T follicular helper cell (primary cell): ENCODE measurements at places on chromosomes 1 and 21.

- no peak for DNase-seq
Measured at GRCh38 chr1:74463333-74463988, 49.0 kb downstream of the LRRC53 start.

DNA sequence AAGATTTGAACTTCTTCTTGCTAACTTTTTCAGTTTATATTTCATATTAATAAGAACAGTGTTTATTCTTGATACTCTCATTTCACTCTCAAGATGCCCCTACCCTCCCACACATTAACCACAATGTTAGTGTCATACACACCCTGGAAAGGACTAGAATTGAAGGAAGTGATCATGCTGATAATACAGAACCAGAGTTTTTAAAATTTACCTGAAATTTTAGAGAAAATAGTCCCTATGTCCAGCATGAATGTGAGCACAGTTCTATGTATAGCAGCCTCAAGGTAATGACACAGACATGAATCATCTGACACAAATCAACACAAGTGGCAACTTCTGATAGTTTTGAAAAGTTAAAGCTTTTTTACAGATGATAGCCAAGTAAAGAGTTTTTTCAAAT is 26.0 kb downstream of the RGS1 start:
- no peak for DNase-seq

DNA sequence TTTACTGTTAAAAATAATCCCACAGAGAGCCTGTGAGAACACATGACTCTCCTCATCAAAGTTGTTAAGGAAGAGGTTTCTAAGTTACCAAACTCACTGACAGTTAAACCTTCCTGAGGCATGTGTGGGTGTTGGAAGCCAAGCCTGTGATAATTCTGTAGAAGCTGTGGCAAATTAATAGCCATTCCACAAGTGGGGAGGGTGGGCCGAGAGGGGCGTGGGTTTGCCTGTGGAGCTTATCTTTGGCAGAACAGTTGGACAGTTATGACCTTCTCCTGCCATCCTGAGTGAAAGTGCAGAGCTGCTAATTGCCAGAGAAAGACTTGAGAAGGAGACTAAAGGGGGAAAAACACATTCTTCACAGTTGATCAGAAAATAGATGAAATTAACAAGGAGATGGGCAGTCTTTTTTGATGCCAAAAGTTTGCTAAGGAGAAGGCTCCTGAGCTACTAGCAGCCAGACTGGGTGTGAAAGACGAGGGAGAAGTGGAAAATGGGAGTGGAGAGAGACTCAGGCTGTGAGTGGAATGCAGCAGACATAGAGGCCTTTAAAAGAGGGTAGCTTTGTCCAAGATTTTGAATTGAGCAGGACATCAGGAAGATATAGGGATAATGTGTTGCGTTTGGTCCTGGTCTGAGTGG is 1.6 kb upstream of the PLA2G2C start:
- DNase-seq, result no peak

DNA sequence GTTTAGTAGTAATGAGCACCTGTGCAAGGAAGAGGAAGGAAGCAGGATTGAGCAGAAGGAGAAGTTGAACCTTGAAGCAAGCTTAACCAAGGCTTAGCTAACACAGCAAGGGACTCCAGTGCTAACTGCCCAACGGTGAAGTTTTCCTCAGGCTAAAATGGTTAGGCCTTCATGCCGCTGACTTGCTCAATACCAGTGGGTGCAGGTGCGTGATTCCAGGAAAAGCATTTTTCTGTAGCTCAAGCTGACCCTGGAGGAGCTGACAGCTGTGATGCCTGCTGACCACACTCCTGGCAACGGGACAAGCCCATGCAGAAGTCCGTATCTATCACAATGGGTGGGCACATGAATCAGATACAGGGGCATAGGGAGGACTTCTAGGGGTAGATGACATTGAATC is 76.5 kb upstream of the FGGY start:
- no peak for DNase-seq

GRCh38 chr1:36590264-36590663 is 107.6 kb upstream of the CSF3R start:
- no peak for DNase-seq

GRCh38 chr1:102853701-102854187 is 254.6 kb downstream of the COL11A1 start:
- no peak for DNase-seq

- no peak for DNase-seq
Measured at GRCh38 chr1:3037281-3038040, 16.2 kb downstream of the ACTRT2 start.

GRCh38 chr1:159084867-159085266 is 8.3 kb upstream of the AIM2 start:
- no peak for DNase-seq

- DNase-seq, result peak; percentile 30
Measured at GRCh38 chr1:180533266-180533987, 25.3 kb upstream of the OVAAL start.

- DNase-seq, result no peak
Measured at GRCh38 chr1:32234792-32235191, 12.2 kb upstream of the FAM167B start.

DNA sequence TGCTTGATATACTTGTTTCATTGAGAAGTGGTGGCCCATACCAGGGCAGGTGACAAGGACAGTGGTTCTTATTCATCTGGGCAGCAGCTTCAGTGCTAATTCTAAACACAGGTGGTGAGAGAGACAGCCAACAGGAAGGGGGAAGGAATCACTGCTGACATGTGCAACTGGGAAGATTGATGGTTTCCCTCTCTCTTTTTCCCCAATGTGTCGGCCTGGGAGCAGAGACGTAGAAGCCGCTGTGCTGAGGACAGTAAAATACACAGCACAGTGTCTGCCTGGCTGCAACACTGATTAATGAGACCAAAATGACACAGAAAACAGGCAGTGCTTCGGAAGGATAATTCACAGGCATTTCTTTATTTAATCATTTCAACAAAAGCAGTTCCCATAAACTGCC is 48.8 kb downstream of the WARS2 start:
- no peak for DNase-seq

GRCh38 chr1:116334015-116334547 is 39.0 kb upstream of the ATP1A1 start:
- no peak for DNase-seq

- no peak for DNase-seq
Measured at GRCh38 chr1:168408539-168408865, 127.8 kb downstream of the TBX19 start.

GRCh38 chr1:67312615-67313014 is 4.9 kb downstream of the IL12RB2 start:
- DNase-seq, result no peak

DNA sequence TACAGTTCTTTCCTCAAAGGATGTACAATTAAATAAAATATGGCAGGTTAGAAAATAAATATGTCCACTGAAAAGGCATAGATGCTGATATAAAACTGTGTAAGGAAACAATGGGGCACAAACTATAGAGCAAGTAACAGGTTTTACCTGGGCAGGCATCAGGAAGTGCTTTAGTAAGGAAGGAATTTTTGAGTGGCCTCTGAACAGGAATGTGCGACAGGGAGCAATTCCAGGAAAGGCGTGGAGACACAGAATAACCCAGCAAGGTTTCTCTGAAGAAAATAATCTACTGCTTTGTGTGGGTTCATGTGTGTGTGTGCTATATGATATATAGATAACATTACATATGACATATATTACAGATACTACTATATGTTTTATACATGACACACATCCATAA is 128.4 kb downstream of the RGS21 start:
- no peak for DNase-seq

GRCh38 chr1:24443241-24443656 is 27.6 kb downstream of the NIPAL3 start:
- DNase-seq, result no peak

DNA sequence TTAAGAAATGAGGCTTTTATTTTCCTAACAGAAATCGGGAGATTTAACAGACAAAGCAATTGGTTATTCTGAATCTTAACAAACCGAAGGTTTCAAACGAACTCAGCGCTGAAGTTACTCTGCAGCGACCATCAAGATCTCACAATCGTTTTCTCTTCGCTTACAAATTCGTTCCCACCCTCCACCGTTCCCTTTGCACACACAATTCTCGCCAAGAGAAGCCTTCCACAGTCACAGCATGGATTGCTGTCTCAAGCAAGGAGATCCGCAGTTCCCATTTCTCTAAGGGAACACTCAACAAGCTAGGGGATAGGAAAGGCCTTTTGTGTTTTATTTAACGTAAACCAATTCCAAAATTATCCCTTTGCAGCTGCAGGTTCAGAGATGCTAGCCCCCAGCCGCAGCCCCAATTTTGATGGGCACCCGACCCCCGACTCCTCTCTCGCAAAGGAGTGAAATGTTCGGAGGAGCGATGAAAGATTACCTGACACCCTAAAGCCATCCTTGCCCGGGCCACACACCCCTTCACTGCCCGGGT is 755 bp downstream of the FBXO42 start:
- no peak for DNase-seq

GRCh38 chr1:10979483-10979920 is 33.0 kb upstream of the TARDBP start:
- DNase-seq, result no peak

GRCh38 chr1:109980324-109981003 is 4.1 kb upstream of the AHCYL1 start:
- no peak for DNase-seq

DNA sequence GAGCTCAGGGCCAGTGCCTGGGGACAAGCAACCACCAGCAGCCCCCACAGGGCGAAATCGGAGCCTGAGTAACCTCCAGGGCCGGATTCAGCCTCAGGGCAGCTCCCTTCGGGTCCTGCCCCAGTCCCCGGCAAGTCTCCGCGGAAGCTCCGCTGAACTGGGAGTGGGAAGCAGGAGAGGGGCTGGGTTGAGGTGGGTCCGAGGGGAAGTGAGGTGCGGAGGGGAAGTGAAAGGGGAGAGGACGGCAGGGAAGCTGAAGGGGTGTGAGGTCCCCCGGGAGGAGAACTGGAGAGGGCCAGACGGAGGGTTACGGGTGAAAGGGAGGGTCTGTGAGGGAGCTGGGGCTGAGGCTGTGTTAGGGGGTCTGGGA is 560 bp downstream of the PADI2 start:
- DNase-seq, result no peak

GRCh38 chr1:111101854-111102642 is 37.8 kb downstream of the DRAM2 start:
- DNase-seq, result no peak

DNA sequence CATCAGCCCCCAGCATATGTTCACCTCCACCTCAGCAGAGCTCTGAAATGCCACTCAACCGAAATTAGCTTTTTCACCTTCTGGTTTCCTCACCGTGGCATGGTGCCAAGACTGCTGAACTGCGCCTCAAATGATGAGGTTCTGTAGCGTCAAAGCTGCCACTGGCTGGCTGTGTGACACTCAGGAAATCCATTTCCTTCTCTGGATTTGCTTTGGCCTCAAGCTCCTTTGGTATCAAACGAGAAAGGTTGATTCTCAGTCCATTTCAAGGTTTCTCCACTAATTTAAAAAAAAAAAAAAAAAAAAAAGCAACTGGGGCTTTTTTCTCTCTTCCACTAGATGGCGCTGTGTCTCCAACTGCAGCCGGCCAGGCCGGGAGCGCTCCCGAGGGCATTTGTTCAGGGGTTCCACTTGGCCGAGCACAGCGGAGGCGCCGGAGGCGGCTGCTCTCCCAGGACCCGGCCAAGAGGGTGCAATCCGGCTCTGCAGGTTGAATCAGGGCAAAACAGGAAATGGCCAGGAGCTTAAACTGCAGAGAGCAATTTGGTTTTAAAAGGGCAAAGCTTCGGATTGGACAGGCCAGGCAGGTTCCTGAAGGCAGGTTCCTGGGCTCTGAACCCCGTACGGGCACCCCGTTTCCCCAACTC is 26.5 kb upstream of the PLA2G2C start:
- peak; percentile 20 for DNase-seq

DNA sequence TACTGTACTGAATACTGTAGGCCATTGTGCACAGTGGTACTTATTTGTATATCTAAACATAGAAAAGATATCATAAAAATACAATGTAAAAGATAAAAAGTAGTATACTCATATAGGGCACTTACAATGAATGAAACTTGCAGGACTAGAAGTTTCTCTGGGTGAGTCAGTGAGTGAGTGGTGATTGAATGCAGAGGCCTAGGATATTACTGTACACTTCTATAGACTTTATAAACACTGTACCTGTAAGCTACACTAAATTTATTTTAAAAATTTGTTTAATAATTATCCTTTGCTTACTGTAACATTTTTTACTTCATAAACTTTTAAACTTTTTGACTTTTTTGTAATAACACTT is 82.5 kb downstream of the FGGY start:
- no peak for DNase-seq

DNA sequence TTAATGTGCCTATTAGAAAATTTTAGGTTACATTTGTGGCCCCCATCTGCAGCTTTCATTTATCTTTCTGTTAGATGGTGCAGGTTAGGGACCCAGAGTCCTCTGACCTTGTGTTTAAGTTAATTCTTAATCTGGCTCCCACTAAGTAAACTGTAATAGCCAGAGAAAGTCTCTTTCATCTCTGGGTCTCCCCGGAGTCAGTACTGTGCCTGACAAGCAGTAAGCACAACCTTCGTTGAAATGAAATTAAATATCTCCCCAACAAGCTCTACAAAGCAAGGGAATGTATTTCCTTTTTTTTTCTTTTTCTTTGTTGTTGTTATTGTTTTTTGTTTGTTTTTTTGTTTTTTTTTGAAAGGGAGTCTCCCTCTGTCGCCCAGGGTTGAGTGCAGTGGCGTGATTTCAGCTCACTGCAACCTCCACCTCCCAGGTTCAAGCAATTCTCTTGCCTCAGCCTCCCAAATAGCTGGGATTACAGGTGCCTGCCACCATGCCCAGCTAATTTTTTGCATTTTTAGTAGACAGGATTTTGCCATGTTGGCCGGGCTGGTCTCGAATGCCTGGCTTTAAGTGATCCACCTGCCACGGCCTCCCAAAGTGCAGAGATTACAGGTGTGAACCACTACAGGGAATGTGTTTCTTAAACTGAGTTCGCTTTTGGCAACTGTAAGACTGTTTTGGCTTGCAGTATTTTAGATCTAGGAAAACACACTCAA is 81.6 kb downstream of the HHIPL2 start:
- no peak for DNase-seq

GRCh38 chr21:35711661-35712060 is 348.7 kb downstream of the SETD4 start:
- no peak for DNase-seq

DNA sequence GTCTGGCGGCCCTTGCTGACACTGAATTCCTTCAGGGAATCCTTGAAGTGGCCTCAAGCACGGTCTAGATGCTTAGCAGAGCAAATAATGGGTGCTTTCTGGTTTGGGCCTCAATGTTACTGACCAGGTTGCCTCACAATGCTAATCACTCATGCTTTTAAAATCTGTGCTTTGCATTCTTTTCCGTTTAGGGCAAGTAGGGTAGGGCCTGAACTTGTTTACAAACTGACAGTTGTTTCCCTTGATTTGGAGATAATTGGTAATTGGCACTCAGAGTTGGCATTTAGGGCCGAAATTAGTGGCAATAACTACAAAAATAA is 1.4 kb downstream of the VPS13D start:
- DNase-seq, result no peak

GRCh38 chr1:204446413-204447111 is 34.9 kb upstream of the PPP1R15B start:
- peak; percentile 66 for DNase-seq
